Smooth muscle cell of the pulmonary artery (primary cell): ENCODE measurements at places on chromosomes 5 and 9. TPM values are rescaled to one million over a fixed set of nuclear protein-coding genes. Genes with fewer than 3 reads are reported as not detected.

Gene CATSPER3
- total RNA-seq = 0.10 and 0.13 TPM in 2 replicates

Gene RNF183
- total RNA-seq = not detected in 2 replicates

Gene PFN3
- total RNA-seq = not detected in 2 replicates

Gene TPM2
- total RNA-seq = 511 and 885 TPM in 2 replicates

Gene FOXI1
- not detected in 2 replicates for total RNA-seq

Gene FAM151B
- total RNA-seq = 6.1 and 7.4 TPM in 2 replicates
